EL (cell line): ENCODE measurements at places on chromosomes 1 and 21.

GRCh38 chr1:66282343-66282852, 251.6 kb upstream of the SGIP1 start:
- DNase-seq: peak; percentile 78

- DNase-seq: no peak
These were observed 13.6 kb downstream of the OXCT2 start for GRCh38 chr1:39757501-39757900.

- no peak for DNase-seq
These were observed 84.9 kb downstream of the C4BPA start for GRCh38 chr1:207188901-207189300.

GRCh38 chr1:205190845-205191577, 20.5 kb downstream of the DSTYK start:
- DNase-seq: no peak

GRCh38 chr1:244833734-244834542, 1.5 kb upstream of the COX20 start:
- peak; percentile 75 for DNase-seq

DNA sequence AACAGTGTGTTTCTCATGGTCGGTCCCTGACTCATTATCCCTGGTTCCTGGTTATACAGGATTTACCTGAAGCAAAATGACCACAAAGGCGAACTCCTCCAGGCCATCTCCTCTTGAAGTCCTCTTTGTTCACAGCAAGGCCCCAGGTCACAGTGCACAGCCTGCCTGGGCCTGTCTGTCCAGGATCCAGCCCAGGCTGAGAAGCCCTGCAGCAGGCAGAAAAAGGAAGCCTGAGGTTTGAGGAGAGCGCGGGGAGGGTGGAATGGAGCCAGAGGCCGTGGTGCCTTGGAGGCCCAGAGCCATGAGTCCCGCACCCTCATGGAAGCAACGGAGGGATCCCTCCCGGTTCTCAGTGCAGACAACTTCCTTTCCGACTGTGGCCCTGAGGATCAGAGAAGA, 136.8 kb upstream of the IRF2BP2 start:
- no peak for DNase-seq

GRCh38 chr21:15058854-15059263, 5.9 kb downstream of the NRIP1 start:
- DNase-seq: peak; percentile 80

- DNase-seq: no peak
These were observed 38.2 kb upstream of the RIPK4 start for GRCh38 chr21:41805038-41805437.

DNA sequence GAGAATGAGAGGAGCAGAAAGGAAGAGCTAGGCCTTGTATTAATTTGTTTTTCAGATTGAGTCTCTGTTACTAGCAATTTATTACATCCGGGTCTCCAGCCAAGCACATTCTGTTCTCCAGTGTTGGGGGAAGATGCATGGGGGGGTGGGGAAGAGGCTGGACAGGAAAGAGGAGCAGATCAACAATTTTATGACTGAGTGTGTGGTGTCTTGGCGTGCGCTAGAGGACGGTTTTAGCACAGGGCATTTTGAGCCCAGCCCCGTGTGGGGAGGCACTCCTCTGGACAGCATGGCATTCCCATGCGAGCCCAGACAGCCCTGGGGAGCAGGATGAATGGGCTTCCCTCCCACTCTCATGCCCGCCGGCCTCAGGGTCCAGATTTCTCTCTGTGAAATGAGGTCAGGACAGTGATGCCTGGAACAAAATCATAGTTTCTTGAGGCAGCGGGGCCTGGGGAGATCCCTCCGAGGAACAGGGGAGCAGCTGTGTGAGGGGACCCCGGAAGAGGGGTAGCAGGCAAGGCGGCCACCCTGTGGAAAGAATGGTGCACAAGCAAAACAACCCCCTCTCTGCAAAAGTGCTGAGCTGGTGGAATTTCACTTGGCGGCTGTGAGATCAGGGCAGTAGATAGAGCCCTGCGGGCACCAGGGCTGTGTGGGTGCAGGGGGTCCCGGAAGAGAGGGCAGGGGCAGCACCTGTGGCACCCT, 16.3 kb downstream of the SOX13 start:
- peak; percentile 56 for DNase-seq

GRCh38 chr1:211113566-211113965, 20.4 kb downstream of the KCNH1 start:
- peak; percentile 40 for DNase-seq

DNA sequence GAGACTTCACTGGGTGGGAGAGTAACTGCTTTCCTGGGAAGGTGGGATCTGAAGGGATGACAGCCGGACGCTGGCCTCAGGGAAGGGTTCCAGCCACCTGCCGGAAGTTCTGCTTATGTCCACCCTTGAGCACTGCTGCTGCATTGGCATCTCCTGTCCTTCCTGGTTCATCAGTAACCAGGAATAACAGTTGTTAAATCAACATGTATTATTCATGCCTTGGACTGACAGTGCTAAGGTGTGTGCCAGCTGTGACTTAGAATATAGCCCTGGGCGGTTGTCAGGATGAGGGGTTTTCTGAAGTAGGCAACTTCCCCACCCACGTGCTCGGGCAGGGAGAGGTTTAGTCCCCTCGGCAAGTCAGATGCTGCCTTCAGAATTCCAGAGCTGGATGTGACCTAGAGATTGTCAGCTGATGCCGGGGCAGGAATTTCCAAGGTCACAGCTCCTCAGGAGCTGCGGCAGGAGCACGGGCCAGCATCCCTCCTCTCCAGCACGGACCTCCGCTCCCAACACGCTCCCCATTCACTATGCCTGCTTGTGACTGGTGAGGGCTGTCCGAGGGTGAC, 17.9 kb downstream of the CLDN14 start:
- no peak for DNase-seq

GRCh38 chr1:8145545-8146202, 119.6 kb upstream of the ERRFI1 start:
- DNase-seq: no peak

DNA sequence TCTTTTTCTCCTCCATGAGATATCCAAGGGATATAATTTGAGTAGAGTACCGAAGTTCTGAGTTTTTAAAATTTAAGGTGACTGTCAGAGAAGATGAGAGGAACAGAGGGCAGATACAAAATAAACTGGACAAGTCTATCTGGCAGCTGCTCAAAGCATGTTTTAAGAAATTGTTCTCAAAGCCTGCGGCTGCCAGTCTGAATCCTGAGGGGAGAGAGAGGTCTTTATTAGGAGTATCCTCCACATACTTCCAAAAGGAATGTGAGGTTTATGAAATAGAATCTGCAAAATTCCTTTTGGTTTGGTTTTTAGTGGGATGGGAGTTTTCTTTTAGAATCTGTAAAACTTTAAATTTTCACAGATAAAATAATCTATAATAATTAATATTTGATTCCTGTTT, 41.3 kb downstream of the TTC13 start:
- DNase-seq: peak; percentile 45
